MCF 10A (cell line): ENCODE measurements at places on chromosomes 2 and 18. TPM values are rescaled to one million over a fixed set of nuclear protein-coding genes. Genes with fewer than 3 reads are reported as not detected.
A peak's percentile ranks its signal among the peaks of the same experiment; 100 is the strongest.

CROCC2 gene
- total RNA-seq, result not detected in 2 replicates

ITGB6 gene
- 3.8 and 6.9 TPM in 2 replicates for total RNA-seq

IL1R2 gene
- not detected in 2 replicates for total RNA-seq

IHH gene
- total RNA-seq, result not detected in 2 replicates

TRIM43 gene
- total RNA-seq, result not detected in 2 replicates

AGXT gene
- not detected in 2 replicates for total RNA-seq

CFAP65 gene
- not detected in 2 replicates for total RNA-seq

MROH2A gene
- total RNA-seq, result not detected in 2 replicates

SLC5A7 gene
- not detected in 2 replicates for total RNA-seq

ACTR3 gene
- total RNA-seq, result 260 and 311 TPM in 2 replicates

ASTL gene
- total RNA-seq, result not detected in 2 replicates

ZNF397 gene
- 22.5 and 26.5 TPM in 2 replicates for total RNA-seq

- no peak for DNase-seq
Observed at GRCh38 chr18:13269521-13270011, 51.0 kb downstream of the LDLRAD4 start.

- no peak for DNase-seq
Observed at GRCh38 chr2:128513961-128514283, 195.3 kb upstream of the HS6ST1 start.

- no peak for DNase-seq
Observed at GRCh38 chr18:12053289-12053688, 40.4 kb upstream of the ANKRD62 start.

GRCh38 chr18:65239787-65240186, 511.0 kb upstream of the CDH7 start:
- no peak for DNase-seq

GRCh38 chr2:204228169-204228886, 291.8 kb downstream of the ICOS start:
- DNase-seq, result no peak

- DNase-seq, result no peak
Observed at GRCh38 chr2:9415516-9416169, 7.7 kb downstream of the ITGB1BP1 start.

GRCh38 chr18:58738322-58738721, 67.1 kb downstream of the MALT1 start:
- no peak for DNase-seq

DNA sequence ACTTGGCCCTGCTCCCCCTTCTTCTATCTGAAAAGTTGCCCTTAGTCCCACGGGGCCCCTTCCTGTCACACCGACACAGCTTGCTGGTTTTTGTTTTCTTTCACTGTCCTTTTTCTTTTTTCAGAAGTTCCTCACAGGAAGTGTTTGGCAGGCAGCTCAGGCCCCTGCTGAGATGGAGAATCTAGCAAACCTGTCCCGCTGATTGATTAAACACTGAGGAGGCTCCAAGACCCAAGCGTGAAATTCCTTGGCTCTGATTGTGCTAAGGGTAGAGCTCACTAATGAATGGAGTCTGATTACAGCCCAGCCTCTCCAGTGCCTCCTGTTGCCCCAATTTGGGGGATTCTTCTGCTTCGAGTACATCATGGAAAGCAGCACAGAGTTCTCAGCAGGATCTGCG, 365.9 kb upstream of the MEX3C start:
- DNase-seq, result no peak

DNA sequence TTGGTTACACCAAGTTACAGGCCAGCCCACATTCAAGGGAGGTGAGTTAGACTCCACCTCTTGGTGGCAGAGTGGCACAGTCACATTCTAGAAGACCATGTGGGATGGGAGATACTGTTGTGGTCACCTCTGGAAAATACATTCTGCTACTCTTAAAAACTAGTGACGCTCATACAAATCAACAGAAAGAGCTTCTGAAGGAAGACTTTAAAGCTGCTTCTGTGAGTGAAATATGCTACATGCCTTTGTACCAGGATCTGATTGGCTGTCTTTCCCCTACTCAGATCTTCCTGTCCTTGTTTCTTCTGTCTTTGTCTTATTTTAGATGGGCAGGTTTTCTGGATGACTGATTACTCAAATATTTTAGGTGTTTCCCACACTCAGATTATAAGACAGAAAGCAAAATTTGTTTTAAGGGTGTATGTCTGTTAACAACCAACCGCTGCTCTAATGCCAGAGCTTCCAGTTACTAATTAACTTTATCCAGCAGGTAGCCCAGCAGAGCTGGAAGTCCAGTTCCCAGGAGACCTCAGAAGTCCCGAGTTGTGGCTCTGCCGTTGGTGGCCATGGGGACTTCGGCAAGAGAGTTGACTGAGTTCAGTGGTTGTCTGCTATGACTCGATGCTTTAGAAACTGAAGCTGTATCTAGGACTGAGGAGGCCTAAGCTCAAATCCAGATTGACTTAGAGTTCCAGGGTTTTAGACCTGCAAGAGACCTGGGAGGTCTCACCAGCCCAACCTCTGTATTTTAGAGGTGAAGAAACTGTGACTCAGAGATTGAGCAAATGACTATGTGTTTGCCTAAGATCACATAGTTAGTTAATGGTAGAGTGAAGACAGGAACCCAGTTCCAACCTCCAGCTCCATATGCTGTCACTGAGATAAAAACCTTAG, 7.4 kb downstream of the IL1R2 start:
- DNase-seq, result peak; percentile 21

- no peak for DNase-seq
Observed at GRCh38 chr2:74406035-74406434, 15.4 kb downstream of the C2orf81 start.

GRCh38 chr2:143937723-143938350, 582.1 kb downstream of the ZEB2 start:
- DNase-seq, result no peak

DNA sequence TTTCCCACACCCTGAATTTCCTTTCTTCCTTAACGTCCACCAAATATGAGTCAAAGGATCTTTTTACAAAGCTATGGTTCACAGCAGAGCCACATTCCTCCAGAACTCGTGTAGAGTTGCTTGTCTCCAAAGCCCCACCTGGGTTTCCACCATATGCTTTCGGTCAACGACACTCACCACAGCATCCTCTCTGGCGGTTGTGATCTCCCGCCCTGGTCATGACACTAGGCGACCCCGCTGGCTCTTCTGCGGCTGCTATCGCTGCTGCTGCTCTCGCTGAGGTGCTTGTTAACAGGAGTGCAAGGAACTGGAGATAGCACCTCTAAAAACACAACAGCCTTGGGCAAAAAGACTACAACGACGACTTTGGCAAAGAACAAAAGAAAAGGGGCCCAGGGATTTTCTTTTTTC, 340 bp downstream of the SLC40A1 start:
- no peak for DNase-seq

DNA sequence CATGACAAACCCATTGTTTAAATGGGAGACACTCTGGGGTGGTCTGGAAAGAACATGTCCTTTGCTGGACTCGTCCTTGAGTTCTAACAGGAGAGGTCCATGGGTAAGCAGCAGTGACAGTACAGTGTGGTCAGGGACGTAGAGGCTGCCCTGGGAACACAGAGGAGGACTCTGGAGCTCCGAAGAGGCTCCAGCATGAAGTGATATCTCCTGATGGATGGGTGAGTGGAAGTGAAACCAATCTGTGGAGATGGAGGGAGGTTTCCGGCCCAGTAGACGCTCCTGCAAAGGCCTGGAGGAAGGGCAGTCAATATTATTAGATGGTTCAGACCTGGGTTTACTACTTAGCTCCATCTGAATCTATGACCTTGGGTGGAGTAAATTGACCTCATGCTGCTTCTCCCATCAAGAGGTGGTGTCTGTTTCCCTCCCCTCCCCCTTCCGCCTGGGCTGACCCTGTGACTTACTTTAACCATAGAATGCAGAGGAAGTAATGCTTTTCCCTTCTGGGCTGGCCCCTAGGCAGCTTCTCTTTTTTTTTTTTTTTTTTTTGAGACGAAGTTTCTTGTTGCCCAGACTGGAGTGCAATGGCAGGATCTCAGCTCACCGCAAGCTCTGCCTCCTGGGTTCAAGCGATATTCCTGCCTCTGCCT, 2.3 kb upstream of the TFCP2L1 start:
- no peak for DNase-seq

- peak; percentile 5 for DNase-seq
Observed at GRCh38 chr2:144480285-144480684, 39.6 kb downstream of the ZEB2 start.

DNA sequence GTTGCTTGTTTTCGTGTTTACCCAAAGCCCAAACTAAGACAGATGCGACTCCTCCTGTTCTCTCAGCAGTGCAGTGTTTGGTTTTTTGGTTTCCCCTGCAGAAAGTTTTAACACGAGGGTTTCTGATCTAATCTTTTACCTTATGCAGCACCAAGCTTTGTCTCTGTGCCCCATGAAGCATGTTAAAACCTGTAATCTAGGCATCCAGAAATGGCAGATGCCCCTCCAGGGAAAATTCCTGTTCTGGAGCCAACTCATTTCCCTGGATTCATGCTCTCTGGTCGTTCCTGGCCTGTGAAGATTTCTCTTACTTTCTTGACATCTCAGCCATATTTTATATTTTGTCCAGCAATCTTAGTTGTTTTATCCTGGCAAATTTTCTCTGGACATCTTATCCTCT, 91.5 kb downstream of the LTBP1 start:
- DNase-seq, result peak; percentile 21

DNA sequence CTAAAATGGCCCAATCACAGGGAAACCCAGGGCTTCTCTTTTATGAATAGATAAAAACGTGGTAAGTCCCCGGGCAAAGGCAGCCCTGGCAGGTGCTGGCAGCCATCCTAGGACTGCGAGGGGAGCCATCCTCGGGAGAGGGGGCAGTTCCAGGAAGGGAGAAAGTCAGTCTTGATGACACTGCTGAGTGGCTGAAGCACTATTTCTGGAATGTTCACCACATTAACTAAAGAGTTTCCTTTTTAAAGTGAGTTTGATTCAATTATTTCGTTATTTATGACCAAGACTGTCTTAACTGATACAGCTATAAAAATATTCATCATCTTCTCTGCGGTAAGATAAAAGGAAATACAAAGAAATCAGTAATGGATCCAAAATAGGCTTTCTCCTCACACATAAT, 20.4 kb downstream of the TTR start:
- no peak for DNase-seq

- no peak for DNase-seq
Observed at GRCh38 chr2:121387591-121388325, 102.8 kb upstream of the TFCP2L1 start.

GRCh38 chr2:38788306-38788705, 10.3 kb downstream of the GEMIN6 start:
- DNase-seq, result no peak

- DNase-seq, result no peak
Observed at GRCh38 chr2:162300266-162300665, 18.2 kb downstream of the IFIH1 start.

DNA sequence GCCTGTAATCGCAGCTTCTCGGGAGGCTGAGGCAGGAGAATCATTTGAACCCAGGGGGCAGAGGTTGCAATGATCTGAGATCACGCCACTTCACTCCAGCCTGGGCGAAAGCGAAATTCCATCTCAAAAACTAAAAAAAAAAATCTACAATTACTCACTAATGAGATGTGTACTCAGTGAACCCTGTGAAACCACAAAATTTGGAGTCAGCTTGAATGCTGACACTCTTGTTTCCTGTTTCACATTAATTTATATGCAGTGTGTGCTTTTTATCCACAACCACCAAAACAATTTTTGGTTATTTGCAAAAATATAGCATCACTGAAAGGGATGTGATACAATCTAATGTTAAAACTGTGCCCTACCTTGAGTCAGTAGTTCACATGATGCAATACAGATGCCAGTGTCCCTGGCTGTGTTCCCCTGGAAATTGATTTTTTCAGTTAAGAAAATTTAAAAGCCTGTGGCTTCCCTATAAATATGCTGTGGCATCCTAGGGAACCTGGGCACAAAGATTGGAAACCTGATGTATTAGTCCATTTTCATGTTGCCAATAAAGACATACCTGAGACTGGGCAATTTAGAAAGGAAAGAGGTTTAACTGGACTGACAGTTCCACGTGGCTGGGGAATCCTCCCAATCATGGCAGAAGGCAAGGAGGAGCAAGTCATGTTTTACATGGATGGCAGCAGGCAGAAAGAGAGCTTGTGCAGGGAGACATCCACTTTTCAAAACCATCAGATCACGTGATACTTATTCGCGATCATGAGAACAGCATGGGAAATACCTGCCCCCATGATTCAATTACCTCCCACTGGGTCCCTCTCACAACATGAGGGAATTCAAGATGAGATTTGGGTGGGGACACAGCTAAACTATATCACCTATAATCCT, 337.5 kb upstream of the NT5C1B start:
- DNase-seq, result no peak

- no peak for DNase-seq
Observed at GRCh38 chr2:224952936-224953657, 89.2 kb downstream of the DOCK10 start.

GRCh38 chr18:80056095-80056494, 21.9 kb downstream of the RBFA start:
- no peak for DNase-seq

DNA sequence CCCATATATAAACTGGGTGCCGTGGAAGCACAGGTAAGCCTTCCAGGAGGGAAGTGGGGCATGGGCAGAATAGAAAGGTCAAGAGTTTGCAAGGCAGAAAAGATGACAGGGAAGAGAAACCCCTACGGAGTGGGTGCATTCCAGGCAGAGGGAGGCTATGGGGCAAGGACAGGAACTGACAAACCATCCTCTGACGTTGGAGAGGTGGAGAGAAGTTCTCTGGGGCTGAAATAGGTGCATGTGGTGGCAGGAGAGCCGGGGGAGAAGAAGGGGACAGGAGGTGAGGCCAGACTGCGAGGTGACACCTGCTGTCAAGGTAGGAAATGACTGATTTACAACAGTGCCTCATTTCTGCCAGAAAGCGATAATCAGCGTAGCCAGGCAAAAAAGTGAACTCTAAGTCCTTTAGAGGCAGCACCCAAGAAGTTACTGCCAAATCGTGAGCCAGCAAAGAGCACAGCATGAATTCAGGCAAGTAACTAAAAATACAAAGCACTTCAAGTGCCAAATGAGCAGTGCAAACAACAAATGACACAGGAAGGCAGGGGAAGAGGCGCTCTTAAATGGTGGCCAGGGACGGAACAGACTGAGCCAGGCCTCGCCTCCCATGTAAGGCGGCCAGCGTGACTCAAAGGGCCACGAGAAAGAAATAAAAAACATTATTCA, 113.3 kb upstream of the ACVR1C start:
- no peak for DNase-seq

- DNase-seq, result peak; percentile 17
Observed at GRCh38 chr2:68588589-68588988, 54.8 kb upstream of the PROKR1 start.

GRCh38 chr2:60216452-60216995, 336.9 kb downstream of the BCL11A start:
- peak; percentile 3 for DNase-seq

DNA sequence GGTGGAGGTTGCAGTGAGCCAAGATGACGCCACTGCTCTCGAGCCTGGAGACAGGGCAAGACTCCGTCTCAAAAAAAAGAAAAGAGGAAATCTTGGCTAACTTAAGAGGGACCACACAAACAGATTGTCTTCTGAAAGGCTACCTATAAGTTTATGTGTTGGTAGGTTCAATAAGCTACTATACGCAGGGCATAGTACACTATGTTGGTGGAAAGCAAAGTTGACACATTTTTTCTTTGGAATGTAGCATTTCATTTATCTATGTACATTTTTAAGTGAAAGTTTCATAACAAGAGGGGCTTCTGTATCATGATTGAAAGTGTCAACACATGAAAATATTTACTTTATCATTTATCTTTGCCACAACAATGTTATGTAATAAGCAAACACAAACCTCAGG, 752.6 kb upstream of the ACVR2A start:
- no peak for DNase-seq

GRCh38 chr2:20428717-20429490, 18.0 kb upstream of the RHOB start:
- no peak for DNase-seq

GRCh38 chr18:62389761-62390481, 64.8 kb downstream of the TNFRSF11A start:
- DNase-seq, result peak; percentile 52

- no peak for DNase-seq
Observed at GRCh38 chr2:71922091-71922490, 225.6 kb downstream of the CYP26B1 start.
